ENCODE measurements at places on chromosomes 5 and 9.

GRCh38 chr5:68805444-68805843, 288.4 kb upstream of the SLC30A5 start:
- DNase-seq = no peak

GRCh38 chr9:120477534-120478001, 102.4 kb downstream of the CDK5RAP2 start:
- DNase-seq = no peak

- DNase-seq = no peak
Observed at GRCh38 chr9:136646827-136647711, 15.6 kb upstream of the EGFL7 start.

DNA sequence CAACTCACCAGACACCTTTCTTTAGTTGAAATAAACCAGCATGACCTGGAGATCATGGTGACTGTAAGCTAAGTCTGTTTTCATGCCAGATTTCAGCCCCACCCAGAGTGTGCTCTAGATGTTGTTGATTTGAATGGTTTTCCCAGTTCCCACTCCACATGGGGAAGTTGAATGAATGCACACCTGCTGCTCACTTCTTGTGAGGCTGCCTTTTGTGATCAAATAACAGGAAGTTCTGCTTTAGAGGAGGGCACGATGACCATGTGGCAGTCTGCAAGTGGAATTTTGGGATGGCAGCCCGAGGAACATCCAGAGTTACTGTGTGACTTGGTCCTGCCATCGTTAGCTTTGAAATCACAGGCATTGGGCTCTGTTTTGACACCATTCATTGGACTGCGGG, 18.7 kb downstream of the SLC46A2 start:
- DNase-seq = no peak

GRCh38 chr9:133634081-133634691, 2.0 kb upstream of the DBH start:
- DNase-seq = no peak

DNA sequence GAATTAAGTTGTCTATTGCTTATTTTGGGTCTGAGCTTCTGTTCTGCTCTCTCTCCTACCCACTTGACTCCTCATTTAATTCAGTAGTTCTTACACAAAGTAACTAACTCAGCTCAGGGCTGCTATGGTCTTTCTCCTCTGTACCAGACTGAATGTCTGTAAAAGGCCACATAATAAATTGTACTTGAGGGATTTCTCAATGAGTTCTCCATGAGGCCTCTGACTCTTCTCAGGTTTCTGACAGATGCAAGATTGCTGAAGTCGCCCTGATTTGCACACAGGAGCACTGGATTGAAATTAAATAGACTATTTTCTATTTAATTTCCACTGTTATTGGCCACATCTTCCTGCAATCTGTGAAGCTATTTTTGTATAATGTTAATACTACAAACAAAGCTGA, 2.9 kb downstream of the IQGAP2 start:
- DNase-seq = no peak

- no peak for DNase-seq
Observed at GRCh38 chr9:136954270-136955083, 2.4 kb downstream of the LCN12 start.

DNA sequence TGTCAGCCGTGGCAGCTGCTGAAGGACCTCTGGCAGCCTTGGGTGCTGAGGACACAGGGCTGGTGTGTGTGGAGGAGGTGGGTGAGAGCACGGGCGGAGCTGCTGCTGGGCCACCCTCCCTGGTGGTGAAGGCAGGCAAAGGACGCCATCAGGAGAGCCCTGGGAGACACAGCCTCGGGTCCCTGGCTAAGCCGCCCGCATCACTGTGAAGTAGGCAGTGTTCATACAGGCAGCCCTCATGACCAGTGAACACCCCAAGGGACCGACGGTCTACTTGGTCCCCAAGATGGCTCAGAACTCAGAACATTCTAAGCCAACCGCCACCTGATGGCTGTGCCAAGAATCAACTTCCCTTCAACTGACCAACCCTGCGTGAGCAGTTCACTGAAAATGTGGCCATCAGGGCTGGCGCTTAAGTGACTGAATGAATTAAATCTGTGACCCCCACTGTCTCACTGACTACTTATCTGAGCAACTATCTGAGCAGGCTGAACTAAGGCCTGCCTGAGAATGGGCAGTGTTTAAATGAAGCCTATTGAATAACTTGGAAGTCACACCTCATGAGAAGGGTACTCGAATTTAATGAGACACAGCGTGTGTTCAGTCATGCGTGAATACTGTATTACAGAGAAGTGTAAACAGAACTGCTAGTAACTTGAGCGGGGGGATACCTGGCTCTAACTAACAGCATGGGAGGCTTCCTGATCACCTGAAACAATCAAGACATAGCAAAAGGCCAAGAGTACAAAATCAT, 54.7 kb upstream of the SIMC1 start:
- no peak for DNase-seq

DNA sequence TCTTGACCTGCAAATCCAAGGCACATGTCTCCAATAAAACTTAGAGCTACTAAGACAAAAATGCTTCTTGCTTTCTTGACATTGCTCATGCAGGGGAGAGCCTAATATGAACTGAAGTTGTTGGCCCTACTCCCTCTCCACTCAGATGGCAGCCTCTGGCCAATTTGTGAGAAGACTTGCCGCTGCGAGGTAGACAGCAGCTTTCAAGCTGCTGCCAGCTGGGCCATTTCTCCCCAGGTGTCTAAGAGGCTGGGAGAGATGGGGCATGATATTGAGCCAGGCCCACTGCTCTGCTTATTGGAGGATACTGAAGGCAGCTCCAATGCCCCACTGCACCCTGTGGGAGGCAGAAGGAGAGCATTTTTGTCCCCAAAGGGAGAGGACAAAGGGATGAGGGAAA, 380.5 kb downstream of the RASEF start:
- no peak for DNase-seq

GRCh38 chr9:88852794-88853193, 138.5 kb upstream of the S1PR3 start:
- no peak for DNase-seq

GRCh38 chr9:18623221-18624079, 149.5 kb downstream of the ADAMTSL1 start:
- no peak for DNase-seq

GRCh38 chr5:175328176-175328575, 115.8 kb downstream of the DRD1 start:
- DNase-seq = no peak

- no peak for DNase-seq
Observed at GRCh38 chr5:73496984-73497457, 1.2 kb upstream of the BTF3 start.

GRCh38 chr5:134611515-134611914, 21.1 kb downstream of the SAR1B start:
- no peak for DNase-seq

GRCh38 chr5:100464418-100464817, 70.8 kb upstream of the FAM174A start:
- DNase-seq = no peak

DNA sequence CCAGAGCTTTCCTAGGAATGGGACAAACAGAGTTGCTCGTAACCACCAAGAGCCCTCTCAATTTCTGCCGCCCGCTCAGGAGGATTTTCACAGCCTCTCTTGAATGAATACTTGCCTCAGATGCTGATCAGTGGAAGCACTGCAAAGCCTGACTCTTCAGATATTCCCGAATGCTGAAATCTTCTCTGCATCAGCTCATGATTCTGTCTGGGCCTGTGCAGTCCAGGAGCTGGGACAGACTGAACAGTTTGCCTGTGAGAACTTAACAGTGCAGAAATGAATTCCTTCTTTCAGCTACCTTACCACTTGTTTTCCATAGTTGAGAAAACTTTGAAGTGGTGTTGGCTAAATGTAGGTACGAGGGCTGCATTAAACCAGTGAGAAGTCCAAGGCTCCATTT, 17.1 kb downstream of the ZNF462 start:
- no peak for DNase-seq

DNA sequence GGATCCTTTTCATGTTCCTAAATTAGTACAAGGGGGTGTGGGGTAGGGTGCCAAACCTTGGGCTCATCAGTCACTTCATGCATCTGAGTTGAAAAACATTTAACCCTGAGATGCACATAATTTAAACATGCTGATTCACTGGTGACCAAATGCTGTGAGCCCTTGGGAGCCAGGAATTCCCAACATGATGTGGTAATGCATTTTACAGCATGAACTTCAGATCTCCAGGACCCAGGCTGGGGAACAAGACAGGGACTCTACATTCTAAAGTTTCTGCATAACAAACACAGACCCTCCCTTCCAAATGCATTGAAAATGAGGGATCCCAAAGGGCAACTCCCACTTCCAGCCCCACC, 322.2 kb downstream of the NDUFS4 start:
- no peak for DNase-seq

GRCh38 chr5:180201051-180201987, 7.7 kb downstream of the RASGEF1C start:
- DNase-seq = no peak

DNA sequence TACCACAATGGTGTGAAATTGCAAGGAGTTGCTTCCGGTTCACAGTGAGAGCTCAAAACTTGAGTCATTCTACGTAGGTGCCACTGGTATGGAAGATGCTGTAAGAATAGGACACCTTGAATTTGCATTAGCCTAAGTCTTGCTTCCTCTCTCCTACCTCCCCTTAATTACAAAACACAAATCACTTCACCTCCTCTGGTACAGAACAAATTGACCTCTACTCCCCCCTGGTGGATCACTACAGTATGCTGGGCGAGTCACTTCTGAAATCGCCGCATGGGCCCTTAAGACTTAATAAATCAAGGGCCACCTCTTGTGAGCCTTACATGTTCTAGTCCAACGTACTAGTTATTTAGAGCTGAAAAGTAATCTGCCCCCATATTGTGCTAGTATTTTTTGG, 145.3 kb upstream of the SMARCA2 start:
- no peak for DNase-seq

- DNase-seq = no peak
Observed at GRCh38 chr5:151106043-151106442, 25.2 kb upstream of the TNIP1 start.

GRCh38 chr5:54243483-54244080, 66.8 kb downstream of the ARL15 start:
- no peak for DNase-seq

- no peak for DNase-seq
Observed at GRCh38 chr9:35871545-35871944, 1.3 kb upstream of the OR13J1 start.

DNA sequence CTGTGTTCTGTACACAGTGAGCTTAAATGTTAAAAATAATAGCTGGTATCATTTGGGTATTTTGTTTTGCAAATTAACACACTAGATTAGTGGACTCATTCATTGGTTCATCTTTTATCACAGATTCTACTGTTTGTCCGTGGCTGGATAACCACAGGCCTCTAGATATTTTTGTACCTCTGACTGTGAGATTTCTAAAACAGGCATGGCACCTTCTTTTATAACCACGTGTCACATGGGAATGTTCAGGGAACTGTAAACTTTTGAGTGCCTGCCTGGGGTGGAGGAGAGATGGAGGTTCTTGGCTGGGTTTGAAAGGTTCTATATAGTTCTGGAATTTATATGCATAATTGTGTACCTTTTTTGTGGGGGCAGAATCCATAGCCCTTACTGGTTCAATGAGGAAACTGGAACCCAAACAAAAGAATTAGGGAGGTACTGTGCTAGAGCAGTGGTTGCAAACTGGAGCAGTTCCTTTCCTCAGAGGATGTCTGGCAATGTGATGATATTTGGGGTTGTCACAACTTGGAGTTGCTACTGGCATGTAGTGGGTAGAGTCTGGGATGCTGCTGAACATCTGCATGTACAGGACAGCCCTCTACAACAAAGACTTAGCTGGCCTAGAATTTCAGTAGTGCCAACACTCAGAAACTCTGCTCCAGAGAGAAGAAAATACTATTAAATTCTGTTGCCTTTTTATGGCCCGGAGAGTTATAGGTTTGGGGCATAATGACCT, 16.9 kb downstream of the TLE4 start:
- no peak for DNase-seq

DNA sequence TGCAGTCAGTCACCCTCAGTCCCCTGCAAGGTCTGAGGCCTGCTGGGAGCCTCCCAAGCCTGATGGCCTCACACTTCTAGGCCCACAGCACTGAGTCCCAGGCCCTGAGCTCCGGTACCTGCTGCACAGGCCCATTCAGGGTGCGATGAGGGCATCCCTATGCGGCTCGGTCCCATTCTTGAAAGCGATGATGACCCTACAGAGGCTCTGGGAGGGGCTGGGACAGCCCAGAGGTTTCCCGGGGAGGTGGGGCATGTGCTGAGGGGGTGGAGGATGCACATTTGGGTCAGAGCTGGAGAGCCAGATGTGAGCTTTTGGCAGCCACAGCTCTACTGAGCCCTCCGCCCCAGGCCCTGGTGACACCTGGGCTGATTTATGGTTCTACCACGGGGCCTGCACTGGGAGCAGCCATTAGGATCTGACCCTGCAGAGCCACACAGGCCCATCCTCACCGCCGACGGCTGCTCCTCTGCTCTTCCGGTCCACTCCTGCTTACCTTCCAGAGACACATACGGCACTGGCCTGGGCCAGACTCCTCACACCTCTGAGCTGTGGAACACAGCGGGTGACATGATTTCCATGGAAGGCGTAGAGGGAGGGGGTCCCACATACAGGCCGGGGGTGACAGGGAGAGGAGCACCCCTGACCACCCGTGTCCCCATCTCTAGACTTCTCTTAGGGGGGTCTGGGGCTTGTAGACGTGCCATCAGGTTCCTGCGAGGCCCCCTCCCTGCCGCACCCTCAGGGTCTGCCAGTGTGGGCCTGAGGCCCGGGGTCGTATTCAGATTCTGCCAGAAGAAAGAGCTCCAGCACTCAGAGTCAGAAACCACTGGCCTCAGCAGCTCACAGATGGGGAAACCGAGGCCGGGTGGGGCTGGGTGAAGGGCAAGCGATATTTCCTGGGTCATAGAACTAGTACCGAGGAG, 53.4 kb downstream of the COL23A1 start:
- no peak for DNase-seq

DNA sequence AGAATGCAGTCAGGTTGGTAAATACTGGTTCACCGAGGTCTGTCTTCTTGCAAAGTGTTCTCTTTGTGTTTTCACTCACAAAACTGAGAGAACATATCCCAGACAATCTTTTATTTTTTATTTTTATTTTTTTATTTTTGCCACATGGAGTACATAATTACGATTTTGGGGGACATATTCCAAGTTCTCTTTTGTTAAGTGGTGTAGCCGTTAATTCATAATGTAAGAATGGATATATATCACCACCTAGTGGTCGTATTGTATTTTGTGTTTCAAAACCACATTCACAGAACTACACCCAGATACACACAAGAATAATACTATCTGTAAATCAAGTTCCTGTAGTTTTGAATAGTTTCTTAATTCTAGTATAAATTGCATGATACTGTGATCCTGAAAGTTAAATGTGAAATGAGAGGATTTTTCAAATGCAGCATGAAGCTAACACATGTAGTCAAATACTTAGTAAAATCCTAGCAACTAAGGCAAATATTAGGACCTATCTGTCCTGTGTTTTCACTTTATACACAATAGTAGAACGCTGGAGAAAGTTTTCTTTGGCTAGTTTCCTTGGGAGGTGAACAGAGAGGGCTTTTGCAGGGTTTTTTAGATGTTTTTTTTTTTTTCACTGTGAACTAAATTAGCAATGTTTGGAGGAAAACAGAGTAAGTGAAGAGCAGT, 92.7 kb downstream of the VCAN start:
- DNase-seq = no peak

Measured in activated T-helper 1 cell treated with anti-CD3 and anti-CD28 coated beads, Interleukin-2, amount 50 U/mL, for 16 hours (primary cell).